ENCODE measurements at places on chromosomes 2 and 18.

DNA sequence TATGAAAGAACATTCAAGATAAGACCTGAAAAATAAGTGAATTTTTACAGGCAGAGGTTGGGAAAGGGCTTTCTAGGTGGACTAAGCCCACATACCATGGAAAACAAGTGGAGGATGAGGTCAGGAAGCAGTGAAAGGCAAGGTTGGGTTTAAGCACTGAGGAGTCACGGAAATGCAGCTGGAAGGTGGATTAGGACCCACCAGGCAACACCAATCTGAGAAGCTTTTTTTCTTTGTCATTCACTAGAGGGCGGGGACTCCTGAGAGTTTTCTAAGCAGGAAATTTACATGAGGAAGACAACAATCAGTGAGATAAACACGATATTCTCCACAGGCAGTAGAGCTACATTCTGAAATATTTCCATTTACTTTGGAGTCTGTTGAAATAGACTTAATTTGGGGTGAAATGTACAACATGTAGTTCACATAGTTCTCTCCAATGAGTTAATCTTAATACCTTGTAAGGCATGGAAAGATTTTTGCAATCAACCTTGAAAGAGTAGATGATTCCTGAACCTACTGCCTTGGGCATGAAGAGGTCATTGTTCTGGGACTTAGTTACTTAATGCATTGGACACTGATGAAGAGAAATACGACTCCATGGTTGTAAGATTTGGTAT lies 40.7 kb downstream of the VIT start:
- DNase-seq = no peak

GRCh38 chr2:97740590-97741182 lies 27.3 kb downstream of the ZAP70 start:
- peak; percentile 59 for DNase-seq

- no peak for DNase-seq
These were observed 79.1 kb downstream of the MCFD2 start for GRCh38 chr2:46836295-46837111.

DNA sequence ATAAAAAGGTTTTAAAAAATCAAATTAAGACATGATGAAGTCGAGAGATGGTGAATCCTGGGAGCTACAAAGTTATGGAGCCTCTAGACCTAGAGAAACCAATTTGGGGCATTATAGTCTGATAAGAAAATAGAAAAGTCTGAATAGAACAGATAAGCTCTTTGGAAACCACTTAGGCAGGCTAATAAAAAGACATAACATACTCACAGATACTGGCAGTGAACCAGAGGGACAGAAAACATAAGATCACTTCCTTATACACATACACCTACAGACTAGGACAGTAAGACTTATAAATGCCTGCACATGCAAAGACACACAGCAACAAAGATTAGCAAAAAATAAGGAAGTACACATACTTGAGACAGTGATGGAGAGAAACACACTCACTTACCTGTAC lies 20.0 kb downstream of the SMC6 start:
- no peak for DNase-seq

GRCh38 chr2:68734688-68735525 lies at the start of gene ARHGAP25:
ARHGAP25 (plus strand) TSS chr2:68734811; CDS start chr2:68735200, 389 bp downstream.
- peak; percentile 83 for DNase-seq

- no peak for DNase-seq
These were observed 39.4 kb downstream of the HADHB start for GRCh38 chr2:26284132-26284531.

GRCh38 chr2:70084973-70085710 lies 2.1 kb upstream of the PCBP1 start:
- DNase-seq = peak; percentile 72

DNA sequence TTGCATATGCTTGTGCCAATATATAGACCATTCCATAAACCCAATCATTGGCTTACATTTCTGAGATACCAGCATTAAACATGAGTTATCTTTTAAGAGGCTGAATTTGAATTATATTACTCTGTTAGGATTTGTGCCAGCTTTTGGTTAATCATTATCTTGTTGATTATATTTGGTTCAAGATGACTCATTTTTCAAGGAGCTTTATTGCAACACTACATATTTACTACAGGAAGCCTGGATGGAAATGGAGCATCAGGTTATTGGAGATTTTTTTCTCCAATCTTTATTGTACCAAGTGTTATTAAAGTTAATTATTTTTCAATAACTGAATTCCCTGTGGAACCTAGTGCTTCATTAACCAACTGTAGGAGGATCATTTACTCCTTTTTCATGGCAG lies 26.4 kb downstream of the EML4 start:
- no peak for DNase-seq

DNA sequence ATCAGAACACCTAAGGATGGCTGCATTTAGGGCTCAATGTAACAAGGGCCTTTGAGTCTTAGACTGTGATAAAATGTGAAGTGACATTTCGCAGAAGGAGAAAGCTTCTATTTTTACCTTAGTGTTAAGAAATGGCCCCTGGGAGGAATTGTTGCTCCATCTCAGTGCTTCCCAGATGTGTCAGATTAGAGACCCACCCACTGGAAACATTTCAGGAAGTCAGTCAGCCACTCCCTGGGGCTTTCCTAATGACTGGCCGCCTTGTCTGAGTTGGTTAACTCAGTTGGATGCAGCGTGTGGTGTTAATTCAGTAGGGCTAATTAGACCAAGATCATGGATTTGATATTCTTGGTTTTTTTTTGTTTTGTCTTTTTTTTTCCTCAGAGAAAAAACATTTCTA lies 355.9 kb downstream of the PIK3C3 start:
- DNase-seq = no peak

DNA sequence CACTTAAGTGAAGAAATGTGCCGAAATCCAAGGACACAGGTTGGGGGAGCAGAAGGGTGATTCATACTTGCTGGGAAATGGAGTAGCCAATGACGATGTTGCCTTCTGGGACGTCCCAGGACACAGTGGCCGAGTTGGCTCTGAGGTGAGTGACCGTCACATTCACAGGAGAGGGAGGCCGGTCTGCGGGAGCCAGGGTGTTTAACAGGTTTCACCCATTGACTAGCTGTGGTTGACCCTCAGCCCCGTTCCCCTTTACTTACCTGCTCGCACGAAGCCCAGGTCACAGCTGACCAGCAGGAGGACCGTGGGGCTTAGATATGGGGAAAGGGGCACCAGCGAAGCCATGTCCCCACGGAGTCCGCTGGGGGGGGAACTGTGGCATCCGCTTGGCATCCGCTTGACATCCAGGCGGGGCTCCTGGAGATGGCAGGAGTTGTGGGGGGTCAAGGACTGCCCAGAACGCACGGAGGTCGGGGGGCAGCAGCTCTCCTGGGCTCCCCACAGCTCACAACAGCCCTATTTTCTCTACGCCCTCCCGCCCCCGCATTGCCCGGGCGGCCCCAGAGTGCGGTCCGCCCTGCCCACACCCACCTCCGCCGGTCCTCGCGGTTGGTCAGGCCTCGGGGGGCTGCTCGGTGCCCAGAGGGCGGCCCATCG lies 586 bp downstream of the FNDC4 start:
- DNase-seq = peak; percentile 41

GRCh38 chr2:85737481-85737880 lies 16.3 kb upstream of the ATOH8 start:
- DNase-seq = no peak

- DNase-seq = no peak
These were observed 308.4 kb downstream of the NDUFA10 start for GRCh38 chr2:239716536-239717318.

- DNase-seq = no peak
These were observed 14.8 kb downstream of the EVA1A start for GRCh38 chr2:75545922-75546321.

DNA sequence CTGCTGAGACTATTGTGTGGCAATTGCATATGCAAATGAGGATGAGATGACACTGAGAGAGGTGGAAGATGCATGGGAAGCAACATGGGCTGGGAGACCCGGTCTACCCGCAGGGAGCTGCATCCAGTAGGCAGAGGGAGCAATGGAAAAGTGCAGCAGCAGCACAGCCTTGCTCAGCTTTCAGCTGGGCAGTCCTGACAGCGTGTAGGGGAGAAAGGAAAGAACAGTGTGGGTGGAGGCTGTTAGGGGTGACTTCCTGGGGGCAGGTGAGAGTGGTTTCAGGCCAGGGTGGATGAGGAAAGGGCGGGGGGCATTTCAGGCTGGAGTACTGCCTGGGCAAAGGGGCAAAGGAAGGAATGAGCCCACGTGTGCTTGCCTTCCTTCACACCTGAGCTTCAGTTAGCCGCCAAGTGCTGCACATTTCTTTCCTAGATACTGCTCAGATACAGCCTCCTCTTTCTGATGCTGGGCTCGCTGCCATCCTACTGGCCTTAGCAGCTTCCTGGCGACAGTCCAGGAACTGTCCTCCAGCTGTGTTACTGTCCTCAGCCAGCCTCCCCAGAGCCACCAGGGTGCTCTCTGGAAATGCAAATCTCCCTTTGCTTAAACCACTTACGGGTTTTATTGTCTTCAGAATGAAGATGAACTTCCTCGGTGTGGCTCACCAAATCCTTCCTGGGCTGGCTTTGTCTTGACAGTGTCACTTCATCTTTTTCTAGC lies 276.3 kb downstream of the TSN start:
- no peak for DNase-seq

DNA sequence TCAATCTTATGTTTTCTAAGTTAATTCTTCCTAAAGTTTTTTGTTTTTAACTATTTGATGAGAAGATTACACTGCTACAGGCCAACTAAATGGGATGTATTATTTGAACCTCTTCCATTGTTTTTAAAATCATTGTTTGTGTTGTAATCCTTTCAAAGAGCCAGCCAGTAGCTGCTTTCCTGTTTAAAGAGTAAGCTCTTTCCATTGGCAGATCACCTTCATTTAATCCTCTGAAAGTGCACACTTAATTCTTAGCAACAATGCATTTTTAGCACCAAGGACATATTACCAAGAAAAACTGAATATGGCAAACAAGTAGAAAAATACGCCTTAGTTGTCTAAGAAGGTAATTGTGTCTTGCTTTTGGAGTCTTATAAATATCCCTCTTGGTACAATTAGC lies 54.0 kb downstream of the MEIS1 start:
- DNase-seq = no peak

DNA sequence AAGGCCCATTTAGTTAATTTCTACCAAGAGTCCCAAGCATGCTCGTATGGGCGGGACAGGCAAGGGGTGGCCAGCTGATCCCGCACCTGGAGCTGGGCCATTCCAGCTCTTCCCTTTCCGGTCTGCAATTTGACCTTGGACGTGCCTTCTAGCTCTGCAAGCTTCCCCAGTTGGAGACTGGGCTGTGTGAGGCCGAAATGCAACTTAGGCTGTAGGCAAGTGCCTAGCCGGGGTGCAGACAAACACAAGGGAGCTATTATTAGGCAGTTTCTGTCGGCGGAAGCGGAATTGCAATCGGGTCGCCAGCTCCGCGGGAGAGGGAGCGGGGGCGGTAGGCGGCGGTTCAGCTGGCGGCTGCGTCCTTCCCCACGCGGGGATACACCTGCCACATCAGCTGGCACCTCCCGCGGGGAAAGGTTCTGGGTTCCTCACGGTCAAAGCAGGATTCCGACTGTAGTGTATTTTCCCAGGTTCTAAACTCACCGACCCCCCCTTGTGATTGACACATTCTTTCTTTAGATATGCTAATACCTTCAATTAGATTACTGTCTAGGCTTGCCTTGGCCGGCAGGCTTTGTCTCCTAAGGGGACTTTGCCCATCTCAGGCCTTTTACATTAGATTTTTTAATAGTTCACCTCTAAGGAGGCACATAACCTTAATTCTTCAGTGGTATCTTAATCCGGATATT lies 17.1 kb upstream of the ZNF532 start:
- peak; percentile 47 for DNase-seq

GRCh38 chr18:63318889-63319382 lies 633 bp downstream of the BCL2 start:
- DNase-seq = peak; percentile 40

DNA sequence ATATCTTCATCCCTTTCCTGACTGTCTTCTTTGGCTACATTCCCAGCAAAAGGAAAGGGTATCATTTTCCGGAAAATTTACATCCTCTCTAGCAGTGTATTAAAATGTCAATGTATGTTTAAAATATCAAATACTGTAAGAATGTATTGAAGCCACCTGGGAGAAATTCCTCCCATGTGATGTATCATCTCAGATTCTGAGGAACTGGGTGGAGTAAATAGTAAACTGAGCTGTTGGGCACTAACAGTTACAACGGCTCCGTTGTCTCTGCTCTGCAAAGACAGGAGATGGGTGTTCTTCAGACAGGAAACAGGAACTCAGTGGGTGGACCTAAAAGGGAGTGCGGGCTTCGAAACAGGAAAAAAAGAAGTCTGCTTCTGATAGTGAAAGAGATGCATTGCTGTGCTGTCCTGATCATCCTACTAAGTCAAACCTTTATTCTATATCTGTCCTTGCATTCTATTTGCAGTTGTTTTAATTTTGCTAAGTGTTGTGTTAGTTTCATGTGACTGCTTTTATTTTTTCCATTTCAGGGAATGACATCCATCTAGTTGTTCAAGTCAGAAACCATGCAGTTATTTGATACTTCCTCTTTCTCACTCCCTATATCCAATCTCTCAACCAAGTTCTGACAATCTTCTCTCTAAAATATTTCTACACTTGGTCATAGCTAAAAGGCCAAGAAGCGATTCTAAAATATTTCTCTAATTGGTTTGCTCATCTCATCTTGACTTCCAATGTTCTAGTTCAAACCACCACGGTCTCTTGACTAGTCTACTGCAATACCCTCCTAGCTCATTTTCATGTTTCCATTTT lies 19.4 kb downstream of the DOK1 start:
- DNase-seq = peak; percentile 69

GRCh38 chr18:6289843-6290242 lies 124.9 kb downstream of the L3MBTL4 start:
- no peak for DNase-seq

DNA sequence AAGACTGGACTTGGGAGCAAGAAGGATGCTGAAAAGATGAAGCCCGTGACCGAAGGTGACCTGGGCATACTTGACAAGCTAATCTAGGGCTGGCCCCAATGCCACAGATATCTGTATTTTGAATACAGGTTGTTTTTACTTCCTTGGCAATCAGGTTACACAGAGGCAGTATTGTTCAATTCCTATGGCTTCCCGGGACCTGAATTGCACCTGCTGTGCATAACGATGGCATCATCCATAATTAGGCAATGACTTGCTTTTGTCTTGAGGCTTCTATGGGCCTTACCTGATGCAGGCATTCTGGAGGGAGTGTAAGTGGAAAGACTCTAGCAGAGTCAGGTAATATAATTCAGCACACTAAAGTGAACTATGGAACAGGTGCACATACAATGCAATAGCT lies 60.6 kb upstream of the CUL3 start:
- DNase-seq = no peak

DNA sequence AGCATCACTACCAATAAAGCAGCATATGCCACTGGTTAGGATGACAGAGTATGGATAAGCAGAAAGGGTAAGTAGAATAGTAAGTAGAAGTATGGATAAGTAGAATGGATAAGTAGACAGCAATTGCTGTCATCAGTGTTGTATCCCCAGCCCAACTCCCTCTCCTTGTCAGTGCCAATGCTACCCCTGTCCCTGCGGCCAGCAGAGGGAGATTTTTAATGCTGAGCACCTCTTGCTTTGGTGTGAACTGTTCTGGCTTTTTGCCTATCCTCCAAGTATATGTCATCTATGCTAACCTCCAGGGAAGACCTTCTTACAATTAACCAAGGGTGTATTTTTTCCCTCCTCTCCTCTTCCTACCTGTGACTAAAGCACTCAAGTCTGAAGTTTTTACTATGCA lies 136.7 kb upstream of the SPHKAP start:
- no peak for DNase-seq

- no peak for DNase-seq
These were observed 111.2 kb upstream of the HDAC4 start for GRCh38 chr2:239512054-239512453.

- no peak for DNase-seq
These were observed 44.1 kb downstream of the COPS8 start for GRCh38 chr2:237129625-237130263.

GRCh38 chr2:142834021-142834420 lies 43.4 kb upstream of the KYNU start:
- DNase-seq = no peak
